Stimulated activated CD4-positive, alpha-beta T cell treated with anti-CD3 and anti-CD28 coated beads, Interleukin-1b, Interleukin-23, amount 100 ng/mL, for 24 hours (primary cell): ENCODE measurements at places on chromosomes 5 and 9.

GRCh38 chr9:21831841-21832509, 29.5 kb downstream of the MTAP start:
- DNase-seq: no peak

DNA sequence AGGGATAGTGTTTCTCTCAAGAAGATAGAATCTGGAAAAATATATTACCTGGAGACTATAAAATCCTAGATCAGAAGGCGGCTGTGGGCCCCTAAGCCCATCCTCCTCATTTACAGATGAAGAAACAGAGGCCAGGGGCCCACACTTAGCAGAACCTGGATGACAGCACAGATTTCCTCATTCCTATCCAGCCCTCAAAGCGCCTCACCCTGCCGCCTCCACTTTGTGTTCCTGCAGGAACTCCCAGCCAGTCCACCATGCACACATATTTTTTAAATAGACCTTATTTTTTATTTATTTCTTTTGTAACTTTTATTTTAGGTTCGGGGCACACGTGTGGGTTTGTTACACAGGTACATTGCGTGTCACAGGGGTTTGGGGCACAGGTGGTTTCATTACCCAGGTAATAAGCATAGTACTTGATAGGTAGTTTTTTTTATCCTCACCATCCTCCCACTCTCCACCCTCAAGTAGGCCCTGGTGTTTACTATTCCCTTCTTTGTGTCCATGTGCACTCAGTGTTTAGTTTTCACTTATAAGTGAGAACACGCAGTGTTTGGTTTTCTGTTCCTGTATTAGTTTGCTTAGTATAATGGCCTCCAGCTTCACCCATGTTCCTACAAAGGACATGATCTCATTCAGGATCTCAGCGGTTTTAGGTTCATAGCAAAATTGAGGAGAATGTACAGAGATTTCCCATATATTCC, 85.5 kb upstream of the MAP1B start:
- DNase-seq: no peak

GRCh38 chr9:123523845-123524244, 167.8 kb downstream of the CRB2 start:
- DNase-seq: no peak

DNA sequence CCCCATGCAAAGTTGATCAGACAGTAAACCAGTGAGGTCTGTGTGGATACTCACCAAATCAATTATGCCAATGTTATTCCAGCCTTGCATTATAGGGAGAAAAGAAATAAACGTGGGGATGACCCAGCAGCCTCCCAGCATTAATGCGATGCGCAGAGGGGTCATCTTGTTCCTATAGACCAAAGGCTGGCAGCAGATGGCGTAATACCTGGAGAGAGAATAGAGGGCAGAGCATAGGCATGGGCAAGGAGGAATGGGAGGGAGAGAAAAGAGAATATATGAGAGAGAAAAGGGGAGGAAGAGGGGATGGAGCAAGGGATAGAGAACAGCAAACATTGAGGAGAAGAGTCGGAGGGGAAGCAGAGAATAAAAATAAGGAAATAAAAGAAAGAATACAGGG, 131.2 kb downstream of the HTR4 start:
- DNase-seq: no peak

- no peak for DNase-seq
Measured at GRCh38 chr9:112581469-112582176, 95.0 kb downstream of the KIAA1958 start.

DNA sequence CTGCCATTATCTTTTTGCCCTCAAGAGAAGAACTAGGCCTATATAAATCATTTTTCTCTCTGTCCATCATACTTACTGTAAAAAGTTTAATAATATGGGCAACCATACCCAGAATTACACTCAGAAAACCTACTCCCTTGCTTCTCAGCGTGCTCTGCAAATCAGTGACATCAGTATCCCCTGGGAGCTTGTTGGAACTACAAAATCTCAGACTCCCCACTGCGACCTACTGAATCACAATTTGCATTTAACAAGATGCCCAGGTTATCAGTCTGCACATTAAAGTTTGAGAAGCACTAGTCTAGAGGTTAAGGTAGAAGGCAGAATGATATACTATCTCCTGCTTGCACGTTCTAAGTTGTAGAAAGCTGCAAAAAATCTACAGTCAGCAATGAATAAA, 127.2 kb downstream of the MLLT3 start:
- no peak for DNase-seq

DNA sequence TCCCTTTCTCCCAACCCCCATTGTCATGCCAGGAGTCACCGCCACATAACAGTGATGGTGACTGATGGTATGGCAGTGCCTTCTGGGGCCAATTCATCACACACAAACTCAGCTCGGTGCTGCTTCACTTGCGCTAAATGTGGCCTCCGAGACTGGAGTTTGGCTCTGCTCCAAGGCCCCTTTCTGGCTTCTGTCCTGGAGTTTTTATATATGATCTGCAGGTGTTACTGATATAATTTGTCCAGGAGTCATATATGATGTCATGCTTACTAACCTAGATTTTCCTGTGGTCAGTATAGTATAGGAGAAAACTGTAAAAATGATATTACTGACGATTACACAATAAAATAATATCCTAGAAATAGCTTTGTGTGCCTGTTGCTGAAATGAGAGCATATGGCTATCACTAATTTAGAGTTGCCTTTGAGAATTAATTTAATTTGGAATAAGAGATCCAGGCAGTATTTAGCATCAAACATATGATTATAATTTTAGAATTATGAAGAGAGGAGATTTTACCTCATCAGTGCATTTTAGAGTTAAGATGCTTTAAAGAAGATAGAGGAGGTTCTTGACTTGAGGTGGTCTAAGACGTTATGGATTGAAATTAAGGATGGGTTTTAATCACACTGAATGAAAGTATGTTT, 334.1 kb upstream of the CD180 start:
- no peak for DNase-seq

- DNase-seq: no peak
Measured at GRCh38 chr5:87150630-87151029, 117.1 kb upstream of the RASA1 start.

- DNase-seq: no peak
Measured at GRCh38 chr9:135279834-135280393, 192.4 kb downstream of the OLFM1 start.

DNA sequence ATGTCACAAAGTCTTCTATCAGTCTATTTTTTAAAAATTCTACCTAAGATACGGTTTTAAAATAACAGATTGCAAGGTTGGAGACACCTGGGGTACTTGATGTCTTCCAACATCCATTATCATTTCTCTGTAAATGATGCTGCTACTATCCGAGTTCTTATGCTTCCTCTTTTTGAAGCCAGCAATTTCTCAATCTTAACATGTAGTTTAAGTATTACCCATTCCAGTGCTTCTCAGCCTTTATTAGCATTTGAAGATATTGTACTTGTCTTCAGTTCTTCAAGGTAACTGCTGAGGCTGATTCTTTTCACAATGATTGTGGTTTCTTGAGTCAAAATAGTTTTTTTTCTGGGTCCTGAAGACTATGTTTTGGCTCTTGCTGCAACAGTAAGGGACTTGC, 96.4 kb upstream of the SELENOP start:
- DNase-seq: no peak

DNA sequence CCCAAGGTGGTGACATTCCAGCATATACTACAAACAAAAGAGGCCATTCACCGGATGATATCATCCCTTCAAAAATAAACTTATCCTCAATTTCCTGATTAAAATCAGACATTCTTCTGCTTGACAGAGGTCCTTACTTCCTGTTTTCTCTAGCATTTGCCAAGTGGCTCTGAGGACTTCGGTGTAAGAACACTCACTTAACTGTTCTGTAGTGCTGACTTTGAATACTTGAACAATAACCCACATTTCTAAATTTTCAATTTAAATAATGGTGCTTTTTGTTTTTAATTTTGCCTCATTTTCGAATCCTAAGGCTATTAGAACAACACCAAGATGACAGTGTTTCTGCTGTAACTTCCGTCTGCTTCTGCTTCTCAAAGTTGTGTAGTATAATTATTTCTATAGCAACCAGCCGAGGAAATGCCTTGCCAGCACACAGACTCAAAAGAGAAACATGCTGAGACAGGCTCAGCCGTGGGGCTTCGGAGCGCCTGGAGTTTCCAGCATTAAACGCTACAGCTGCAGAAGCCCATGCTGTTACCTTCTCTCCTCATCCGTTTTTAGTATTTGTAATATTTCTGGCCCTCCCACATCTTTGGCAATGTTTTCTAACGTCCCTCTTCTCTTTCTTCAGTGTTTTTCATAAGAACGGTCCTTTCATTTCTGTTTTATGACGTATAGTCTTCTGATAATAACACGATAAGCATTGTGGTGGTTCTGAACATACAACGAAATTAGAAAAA, 19.5 kb upstream of the ANXA1 start:
- DNase-seq: no peak

DNA sequence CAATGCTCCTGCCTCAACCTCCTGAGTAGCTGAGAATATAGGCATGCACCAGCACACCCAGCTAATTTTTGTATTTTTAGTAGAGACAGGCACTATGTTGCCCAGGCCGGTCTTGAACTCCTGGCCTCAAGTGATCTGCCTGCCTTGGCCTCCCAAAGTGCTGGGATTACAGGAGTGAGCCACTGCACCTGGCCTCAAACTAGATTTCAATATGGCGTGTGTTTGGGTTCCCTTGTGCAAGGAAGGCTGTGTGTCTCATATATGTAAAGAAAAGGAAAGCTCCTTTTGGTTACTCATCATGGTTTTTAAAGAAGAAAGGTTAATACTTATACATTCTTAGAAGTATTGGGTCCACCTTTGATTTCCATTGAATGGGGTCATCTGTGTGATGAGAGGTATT, 70.7 kb downstream of the ANKRD33B start:
- no peak for DNase-seq

DNA sequence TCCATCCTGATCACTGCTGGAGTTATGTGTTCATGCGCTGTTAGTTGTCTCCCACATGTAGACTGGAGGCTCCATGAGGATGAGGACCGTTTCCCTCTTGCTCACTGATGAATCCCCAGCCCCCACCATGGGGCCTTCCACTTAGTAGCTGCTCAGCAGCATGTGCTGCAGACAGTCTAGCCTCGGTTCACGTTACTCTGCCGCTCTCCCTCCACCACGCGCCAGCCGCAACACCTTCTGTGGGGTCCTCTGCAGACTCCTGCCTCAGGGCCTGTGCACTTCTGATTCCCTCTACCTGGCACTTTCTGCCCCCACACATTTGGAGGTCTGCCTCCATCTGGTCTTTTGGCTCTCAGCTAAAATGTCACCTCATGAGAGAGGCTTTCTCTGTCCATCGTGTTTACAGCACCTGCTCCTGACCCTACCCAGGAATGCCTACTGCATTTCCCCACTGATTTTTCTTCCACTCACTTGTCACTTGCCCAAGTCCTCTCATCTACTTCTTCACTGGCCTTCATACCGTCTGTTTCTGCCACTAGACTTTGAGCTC, 36.3 kb downstream of the STK10 start:
- DNase-seq: no peak

DNA sequence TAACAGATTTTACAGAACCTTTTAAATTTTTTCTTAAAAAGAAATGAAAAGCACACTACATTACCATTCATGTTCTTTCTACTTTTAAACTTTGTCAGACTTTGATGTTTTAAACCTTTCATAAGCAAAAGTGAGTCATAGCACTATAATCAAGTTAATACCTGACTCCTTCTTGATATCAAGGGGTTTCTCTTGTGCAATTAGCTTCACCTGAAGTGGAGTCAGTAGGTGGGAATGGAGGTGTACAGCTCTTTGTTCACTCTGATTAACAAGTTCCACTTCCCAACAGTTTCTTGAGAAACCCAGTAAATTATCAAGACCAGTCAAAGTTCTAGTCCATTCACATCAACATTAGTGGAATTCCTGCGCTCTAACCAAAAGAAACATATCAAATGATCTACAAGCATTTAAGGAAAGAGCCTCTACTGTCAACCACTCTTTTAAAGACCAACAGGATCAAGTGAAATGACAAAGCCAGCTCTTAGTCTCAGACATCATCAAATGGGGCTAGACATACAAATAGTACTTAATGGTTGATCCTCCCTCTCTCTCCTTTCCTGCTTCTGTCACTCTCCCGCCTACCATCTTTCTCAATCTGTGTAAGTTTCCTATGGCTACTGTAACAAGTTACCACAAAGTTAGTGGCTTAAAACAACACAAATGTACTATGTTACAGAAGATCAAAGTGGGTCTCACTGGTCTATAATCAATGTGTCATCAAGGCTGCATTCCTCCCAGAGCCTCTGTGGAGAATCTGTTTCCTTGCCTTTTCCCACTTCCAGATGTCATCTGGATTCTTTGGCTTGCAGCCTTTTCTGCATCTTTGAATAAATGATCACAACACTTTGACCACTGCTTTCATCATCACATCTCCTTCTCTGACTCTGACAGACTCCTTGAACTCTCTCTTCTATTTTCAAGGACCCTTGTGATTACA, 68.0 kb downstream of the HINT1 start:
- no peak for DNase-seq

GRCh38 chr5:118806571-118806970, 181.8 kb downstream of the DTWD2 start:
- no peak for DNase-seq

DNA sequence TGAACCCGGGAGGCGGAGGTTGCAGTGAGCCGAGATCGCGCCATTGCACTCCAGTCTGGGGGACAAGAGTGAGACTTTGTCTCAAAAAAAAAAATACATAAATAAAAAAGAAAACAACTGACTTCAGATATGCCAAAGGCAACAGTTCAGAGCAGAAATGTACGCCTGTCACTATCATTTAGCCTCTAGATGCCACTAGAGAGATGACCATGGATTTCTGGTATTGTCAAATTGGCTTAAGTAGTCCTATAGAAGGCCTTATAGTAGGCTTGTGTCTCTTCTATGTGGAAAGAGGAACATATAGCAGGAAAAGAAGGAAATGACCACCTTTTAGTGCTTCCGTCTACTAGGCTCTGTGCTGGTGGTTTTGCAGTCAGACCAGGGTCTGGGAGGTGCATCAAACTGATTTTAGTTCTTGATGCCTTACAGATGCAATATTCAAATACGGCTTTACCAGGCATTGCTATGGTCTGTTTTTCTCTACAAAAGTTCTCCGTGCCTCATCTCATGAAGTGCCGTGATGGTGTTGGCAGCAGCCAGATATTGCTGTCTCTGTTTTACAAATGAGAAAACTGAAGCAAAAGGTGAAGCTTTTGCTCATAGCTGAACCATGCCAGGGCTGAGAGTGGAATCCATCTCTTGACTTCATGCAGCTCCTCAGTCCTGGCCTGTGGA, 17.2 kb downstream of the AGXT2 start:
- DNase-seq: no peak

GRCh38 chr5:179132586-179133355, 72.6 kb downstream of the ZNF354C start:
- no peak for DNase-seq

- DNase-seq: no peak
Measured at GRCh38 chr9:12882430-12882829, 107.6 kb downstream of the LURAP1L start.

- no peak for DNase-seq
Measured at GRCh38 chr5:135800656-135801055, 33.8 kb upstream of the SLC25A48 start.

- DNase-seq: no peak
Measured at GRCh38 chr9:76761448-76761847, 2.8 kb upstream of the PCA3 start.

GRCh38 chr5:84874196-84874595, 489.5 kb upstream of the EDIL3 start:
- DNase-seq: no peak
